Activated CD8-positive, alpha-beta T cell treated with anti-CD3 and anti-CD28 coated beads, Interleukin-2, amount 10 ng/mL, durations not matched to agents 7 days and 5 days (primary cell): ENCODE measurements at places on chromosomes 7 and 10. TPM values are rescaled to one million over a fixed set of nuclear protein-coding genes. Genes with fewer than 3 reads are reported as not detected.

Gene LRIT1
- total RNA-seq = not detected

Gene SHH
- not detected for total RNA-seq

Gene ASAH2
- 1.8 TPM for total RNA-seq

Gene VWC2
- total RNA-seq = not detected

Gene CUL2
- total RNA-seq = 33.8 TPM

Gene GGCT
- total RNA-seq = 50.2 TPM

Gene CPA4
- total RNA-seq = not detected

Gene FZD1
- total RNA-seq = 0.26 TPM

Gene PTPN20
- total RNA-seq = not detected

Gene ASIC3
- 2.8 TPM for total RNA-seq

Gene PRTFDC1
- total RNA-seq = 1.6 TPM

Gene MCM10
- 73.5 TPM for total RNA-seq

Gene A1CF
- not detected for total RNA-seq

Gene HECTD2
- 2.0 TPM for total RNA-seq

Gene MYO3A
- not detected for total RNA-seq

Gene MALRD1
- total RNA-seq = not detected

Gene ATOH7
- not detected for total RNA-seq

Gene ARPC1A
- total RNA-seq = 51.4 TPM

Gene OTUD1
- 8.4 TPM for total RNA-seq

Gene MINDY4
- total RNA-seq = 1.3 TPM

Gene LEP
- not detected for total RNA-seq

Gene SFRP5
- 0.42 TPM for total RNA-seq

Gene CFAP70
- total RNA-seq = 0.57 TPM

Gene UNCX
- total RNA-seq = not detected

Gene USP6NL
- total RNA-seq = 2.0 TPM

Gene FOXI2
- not detected for total RNA-seq

Gene ZCCHC24
- total RNA-seq = 1.7 TPM

Gene MYL10
- total RNA-seq = not detected

Gene ZNF736
- total RNA-seq = 26.0 TPM

Gene CYP2C18
- total RNA-seq = not detected

Gene SEC61A2
- 9.1 TPM for total RNA-seq

Gene FAS
- 58.5 TPM for total RNA-seq

Gene EPDR1
- total RNA-seq = 0.52 TPM

Gene TMEM273
- total RNA-seq = 24.4 TPM

Gene ITIH5
- not detected for total RNA-seq

Gene CCM2
- 99.9 TPM for total RNA-seq

Gene CDK1
- 131 TPM for total RNA-seq

Gene INMT
- not detected for total RNA-seq

Gene GDF10
- total RNA-seq = not detected

Gene CABCOCO1
- not detected for total RNA-seq

Gene SPDYE8
- total RNA-seq = not detected

Gene INSYN2A
- not detected for total RNA-seq

Gene AKR1C1
- 0.83 TPM for total RNA-seq

Gene C10orf62
- not detected for total RNA-seq

Gene CDNF
- 1.2 TPM for total RNA-seq
